Fibroblast of skin of right biceps (primary cell): ENCODE measurements at places on chromosomes 6 and 20.

GRCh38 chr6:75205776-75206575 lies at the start of gene COL12A1:
Gene COL12A1 (minus strand): TSS chr6:75206053. CDS start chr6:75202792, 3,261 bp downstream.
- DNase-seq: peak; percentile 100

DNA sequence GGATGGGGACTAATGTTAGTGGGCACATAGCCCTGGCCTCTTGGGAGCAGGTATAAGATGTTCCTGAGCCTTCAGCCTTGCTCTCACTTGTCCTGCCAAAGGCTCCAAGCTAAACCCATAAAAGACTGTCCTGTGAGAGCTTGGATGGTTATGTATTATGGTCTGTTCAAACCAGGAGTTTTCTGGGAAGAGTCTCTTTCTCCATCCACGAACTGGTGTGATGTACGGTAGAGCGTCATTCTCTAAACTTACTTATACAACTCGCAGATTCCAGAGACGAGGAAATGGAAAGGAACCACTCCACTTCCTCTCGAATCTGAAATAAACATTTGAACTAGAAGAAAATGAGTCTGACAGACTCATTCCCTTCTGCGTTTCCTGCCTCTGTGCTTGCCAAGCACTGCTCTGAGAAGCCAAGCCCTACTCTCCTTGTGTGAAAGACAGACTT lies 5.3 kb downstream of the SOBP start:
- peak; percentile 36 for DNase-seq

- no peak for DNase-seq
Measured at GRCh38 chr6:122405417-122405816, 6.0 kb downstream of the HSF2 start.

GRCh38 chr6:113488812-113489685 lies 368.1 kb upstream of the MARCKS start:
- no peak for DNase-seq

DNA sequence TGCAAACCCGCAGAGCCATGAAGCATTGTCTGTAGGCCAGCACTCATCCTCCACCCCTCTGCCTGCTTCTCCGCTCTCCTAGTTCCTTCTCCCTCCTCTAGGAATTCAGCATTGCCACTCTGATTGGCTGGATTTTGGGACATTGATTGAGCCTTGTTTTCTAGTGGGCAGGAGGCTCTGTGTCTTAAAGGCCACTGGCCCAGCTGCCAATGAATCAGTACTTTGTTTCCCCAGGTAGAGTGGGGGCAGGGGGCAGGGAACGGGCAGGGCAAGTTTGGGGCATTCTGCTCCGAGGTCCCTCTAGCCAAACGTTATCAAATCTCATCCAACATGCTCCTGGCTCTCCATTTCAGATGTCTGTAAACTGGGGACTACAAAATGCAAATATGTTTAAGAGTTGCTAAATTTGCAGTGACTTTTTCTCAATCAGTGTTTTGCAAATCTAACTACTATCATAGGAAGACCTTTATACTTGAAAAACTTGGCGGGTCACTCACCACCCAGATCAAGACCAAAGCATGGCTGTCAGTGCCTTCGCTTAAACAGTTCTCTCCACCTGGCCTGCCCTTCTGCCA lies 10.4 kb upstream of the BPI start:
- DNase-seq: peak; percentile 42

DNA sequence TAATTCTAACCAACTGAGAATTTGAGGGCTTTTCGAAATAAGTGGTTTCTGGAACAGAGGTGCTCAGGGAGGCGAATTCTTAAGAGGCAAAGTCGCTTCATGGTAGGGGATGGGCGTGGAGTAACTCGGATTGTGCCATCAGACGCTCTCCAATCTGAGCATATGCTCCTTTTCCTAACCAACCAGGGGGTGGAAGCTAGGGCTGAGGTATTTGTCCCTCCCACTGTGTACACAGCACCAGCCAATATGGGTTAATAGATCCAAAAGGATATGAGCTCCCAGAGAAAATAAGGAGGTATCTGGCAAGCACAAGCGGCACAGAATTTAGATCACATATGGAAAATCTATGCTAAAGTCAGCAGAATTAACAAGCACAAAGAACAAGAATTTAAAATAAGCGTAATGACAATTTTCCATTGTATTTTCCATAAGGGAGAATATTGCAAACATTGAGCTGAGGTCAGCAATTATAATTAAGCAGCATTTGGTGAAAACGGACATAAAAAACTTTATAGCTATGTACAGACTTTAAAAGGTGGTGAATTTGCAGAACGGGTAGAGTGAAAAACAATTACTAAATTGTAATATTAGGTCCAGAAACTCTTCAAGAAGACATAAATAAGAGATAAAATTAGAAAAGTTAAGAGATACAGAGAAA lies 55.0 kb upstream of the PHACTR1 start:
- DNase-seq: no peak

DNA sequence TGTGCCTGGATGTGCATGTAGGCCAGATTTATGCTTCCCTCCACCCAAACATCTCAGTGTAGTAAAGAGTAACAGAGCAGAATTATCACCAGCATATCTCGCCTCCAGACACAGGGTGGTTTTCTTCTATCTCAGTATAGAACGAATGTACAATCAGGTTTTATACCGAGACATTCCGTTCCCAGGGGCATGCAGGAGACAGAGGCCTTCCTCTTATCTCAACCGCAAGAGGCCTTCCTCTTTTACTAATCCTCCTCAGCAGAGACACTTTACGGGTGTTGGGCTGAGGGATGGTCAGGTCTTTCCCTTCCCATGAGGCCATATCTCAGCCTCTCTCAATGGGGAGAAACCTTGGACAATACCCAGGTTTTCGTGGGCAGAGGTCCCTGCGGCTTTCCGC lies 36.4 kb upstream of the MC3R start:
- DNase-seq: no peak

DNA sequence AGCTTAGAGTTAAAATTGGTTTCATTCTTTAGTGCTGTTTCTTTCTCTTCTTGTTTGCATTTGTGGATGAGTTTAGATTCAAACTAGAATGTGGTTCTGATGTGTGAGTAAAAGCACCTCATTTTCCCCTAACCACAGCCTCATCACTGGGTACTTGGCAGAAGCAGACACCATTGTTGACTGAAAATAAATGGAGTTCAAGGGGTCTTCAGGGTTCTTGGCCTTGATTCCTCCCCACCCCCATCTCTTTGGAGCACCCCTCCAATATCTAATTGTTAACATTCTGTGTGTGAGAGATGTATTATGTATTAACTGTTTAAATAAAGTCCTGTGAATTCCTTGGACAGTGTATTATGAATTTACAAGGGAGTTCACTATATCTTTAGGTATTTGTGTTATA lies 59.6 kb downstream of the JARID2 start:
- no peak for DNase-seq

GRCh38 chr6:16762550-16763477 lies 1.6 kb upstream of the ATXN1 start:
- DNase-seq: peak; percentile 93

DNA sequence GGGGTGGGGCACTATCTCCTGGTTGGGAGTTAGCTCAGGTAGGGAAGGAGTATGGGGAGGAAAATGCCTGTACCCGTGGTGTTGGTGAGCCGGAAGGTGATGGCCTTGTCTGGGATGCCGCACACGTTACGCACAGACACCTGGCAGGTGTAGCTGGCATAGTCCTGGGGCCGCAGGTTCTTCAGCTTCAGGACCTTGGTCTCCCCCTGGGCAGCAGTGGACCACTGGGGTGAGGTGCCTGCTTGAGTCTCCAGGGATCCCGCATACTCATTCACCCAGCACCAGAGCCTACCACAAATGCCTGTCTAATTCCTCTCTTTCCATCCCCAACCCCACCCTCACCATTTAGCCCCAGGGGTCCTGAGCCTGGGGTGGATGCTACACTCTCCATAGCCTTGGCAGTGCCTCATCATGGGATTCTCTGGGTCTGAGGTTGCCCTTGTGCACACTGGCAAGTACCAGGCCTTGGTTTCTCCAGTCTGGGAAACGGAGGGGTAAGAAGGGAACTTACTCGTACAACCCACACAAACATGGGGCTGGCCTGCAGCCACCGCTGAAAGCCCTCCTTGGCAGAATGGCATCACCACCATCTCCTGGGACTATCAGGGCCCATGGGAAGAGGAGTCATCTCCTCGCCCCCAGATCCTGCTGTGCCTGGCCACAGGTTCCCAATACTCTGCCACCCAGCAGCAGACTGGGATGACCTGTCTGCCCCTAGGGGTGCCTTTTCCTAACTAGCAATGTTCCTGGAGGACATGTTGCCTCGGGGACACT lies 42.8 kb downstream of the MDGA1 start:
- DNase-seq: no peak
